Heart right ventricle (tissue), 16 donors: ENCODE measurements at places on chromosomes 5 and 9.

DNA sequence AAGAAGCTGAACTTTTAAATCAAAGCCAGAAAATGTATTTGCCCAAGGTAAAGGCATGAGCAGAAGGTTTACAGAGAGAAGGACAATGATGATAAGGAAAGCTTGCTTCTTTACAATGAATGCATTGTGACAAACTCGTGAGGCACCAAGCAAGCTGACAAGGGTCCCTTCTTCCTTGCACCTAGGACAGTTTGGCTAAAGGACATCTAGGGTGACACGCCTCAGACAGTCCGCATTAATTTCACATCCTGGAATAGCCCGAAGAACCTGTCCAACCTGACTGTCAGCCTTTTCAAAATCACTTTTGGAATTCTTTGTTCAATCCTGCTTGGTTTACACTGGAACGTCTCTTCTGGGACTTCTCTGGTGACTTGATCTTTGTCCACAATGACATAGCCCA is 146.4 kb upstream of the MAP3K1 start:
- DNase-seq, result no peak

GRCh38 chr5:146402949-146403348 is 44.2 kb upstream of the TCERG1 start:
- DNase-seq, result no peak

DNA sequence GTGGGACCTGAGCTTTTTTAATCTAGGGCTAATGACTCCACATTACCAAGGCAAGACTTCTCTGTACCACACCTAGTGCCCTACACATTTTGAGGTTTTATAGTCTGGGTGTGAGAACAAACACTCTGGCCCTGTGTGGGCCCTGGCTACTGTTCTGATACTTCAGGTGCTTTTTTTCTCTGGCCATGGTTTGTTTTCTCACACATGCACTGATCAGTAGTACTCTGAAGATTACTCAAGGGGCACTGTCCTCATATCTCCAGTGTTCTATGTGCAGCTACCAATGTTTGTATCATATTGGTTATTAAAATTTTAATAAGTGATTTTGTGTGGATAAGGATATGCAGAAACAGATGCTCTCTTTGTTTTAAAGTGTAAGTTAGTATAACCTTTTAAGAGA is 5.9 kb upstream of the C9orf40 start:
- DNase-seq, result no peak

DNA sequence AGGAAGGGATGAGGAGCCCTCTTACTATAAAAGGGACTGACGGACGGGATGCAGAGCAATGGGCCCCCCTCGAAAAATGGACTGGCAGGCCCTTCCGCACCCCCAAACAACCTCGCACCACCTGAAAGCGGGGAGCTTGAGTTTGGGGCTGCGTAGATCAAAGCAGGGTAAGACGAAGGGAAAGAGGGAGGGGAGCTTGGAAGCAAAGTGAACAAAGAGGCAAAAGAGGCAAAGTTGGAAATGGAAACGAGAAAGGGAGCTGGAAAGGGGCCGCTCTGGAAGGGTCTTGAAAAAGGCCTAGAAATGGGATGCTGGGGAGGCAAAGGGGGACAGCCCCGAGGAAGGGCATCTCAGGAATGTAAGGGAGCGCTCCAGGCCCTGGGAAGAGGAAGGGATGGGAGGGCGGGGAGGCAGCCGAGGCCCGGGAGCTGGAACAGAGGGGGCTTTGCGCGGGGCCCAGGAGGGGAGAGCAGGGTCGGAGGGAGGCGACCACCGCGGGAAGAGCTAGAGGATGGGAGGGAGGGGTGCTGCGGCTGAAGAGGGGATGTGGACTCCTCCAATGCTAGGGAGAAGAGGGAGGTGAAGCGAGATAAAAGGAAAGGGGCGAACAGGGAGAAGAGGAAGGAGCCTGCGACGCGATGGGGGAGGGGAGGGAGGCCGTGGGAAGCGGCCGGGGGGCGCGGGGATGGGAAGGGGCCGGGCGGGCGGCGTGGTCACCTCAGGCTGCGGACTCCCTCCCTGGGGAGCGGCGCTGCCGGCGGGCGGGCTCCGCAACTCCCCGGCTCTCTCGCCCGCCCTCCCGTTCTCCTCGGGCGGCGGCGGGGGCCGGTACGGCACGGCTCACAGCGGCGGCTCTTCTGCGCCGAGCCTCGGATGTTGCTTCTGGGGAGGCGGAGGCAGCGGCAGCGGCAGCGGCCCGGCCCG is 577 bp downstream of the RNF145 start:
- DNase-seq, result peak; percentile 50

DNA sequence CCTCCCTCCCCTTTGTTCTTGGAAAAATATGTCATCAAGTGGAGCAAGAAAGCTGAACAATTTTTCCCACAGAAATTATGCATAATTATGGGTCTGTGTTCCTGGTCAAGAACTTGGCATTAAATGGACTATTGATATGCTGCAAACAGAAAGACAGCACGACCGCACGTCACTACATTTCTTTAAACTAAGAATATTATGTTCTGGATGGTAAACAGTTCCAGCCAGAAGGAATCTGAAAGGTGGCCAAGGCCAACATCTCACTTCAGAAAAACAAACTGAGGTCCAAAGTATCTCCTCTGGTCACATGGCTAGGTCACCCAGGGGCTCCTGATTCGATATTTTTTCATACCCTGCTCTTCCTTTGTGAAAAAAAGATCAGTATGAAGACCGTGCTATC is 173.3 kb upstream of the GAS1 start:
- DNase-seq, result no peak

DNA sequence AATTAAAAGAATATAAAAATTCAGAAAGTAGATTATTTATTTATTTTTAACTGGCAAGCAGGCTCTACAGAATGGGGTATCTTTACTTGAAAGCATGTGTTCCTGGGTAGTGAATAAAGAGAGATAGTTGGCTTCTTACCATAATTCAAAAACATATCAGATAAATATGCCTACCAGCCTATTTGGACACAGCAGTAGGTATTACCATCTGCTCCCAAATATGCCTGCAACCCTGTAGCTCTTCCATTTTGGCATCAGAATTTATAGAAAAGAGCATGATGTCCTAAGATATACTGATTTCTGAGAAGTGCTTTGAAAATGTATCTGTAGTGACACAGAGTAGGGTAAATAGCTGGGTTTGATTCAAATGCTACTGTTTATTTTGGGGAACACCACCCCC is 1300.5 kb upstream of the DMAC1 start:
- DNase-seq, result no peak

GRCh38 chr5:77851176-77852067 is 75.3 kb upstream of the TBCA start:
- DNase-seq, result peak; percentile 14

GRCh38 chr9:133058550-133059320 is 3.0 kb upstream of the CEL start:
- no peak for DNase-seq

GRCh38 chr5:142969624-142970439 is 199.7 kb downstream of the ARHGAP26 start:
- no peak for DNase-seq

- DNase-seq, result no peak
Observed at GRCh38 chr5:6193310-6193709, 185.0 kb downstream of the MED10 start.

DNA sequence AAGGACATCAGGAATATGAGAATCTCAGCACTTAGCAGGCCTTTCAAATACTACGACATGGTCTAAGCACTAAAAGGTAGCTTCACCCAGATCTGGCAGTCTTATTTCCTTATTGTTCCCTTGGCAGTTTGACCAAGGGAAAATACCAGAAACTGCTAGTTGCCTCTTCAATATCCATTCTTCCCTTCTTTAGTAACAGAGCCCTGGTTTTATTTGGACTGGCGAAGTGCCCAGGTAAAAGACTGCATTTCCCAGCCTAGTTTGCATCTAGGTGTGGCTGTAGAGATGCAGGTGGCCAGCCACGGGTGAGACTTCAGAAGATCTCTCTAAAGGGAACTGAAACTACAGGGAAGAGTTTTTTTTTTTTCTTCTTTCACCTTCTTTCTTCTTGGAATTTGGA is 21.6 kb downstream of the DMRT2 start:
- no peak for DNase-seq

- no peak for DNase-seq
Observed at GRCh38 chr5:110264661-110265060, 461.8 kb downstream of the TMEM232 start.

GRCh38 chr5:112254303-112254702 is 164.8 kb downstream of the EPB41L4A start:
- no peak for DNase-seq

- DNase-seq, result no peak
Observed at GRCh38 chr5:71834601-71835000, 115.5 kb downstream of the CARTPT start.

- no peak for DNase-seq
Observed at GRCh38 chr5:123438244-123438643, 15.0 kb upstream of the CEP120 start.

DNA sequence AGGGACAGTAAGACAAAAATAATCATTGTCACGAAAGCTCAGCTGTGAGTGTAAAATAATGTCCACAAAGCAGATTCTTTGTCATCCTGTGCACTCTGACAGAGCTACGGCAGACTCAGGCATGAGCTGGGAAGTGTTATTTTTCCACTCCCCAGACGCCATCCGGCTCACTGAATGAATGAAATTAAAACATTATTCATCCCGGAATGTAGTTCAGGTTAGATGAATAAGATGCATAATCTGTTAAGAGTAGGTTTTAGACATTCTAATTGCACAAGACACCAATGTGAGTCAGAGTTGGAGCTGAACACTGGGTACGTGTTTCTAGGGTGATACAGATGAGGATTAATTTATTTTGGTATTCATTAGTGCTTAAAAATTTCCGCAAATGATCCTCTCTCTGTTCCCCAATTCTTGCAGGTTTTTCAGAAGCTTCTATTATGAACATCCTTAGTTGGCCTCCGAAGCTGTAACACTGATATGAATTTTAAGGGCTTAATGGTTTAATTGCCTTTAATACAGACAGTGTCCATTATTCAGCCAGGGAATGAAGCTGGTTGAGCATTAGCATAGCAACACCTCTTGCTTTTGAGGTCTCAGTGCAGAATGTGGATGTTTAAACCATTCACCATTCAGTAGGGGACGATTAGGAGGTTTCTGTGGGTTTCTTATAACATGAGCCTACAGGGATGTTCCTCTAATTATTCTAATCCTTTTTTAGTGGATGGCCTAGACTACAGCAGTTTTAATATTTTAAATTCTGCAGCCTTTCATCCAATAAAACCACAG is 65.6 kb upstream of the FRRS1L start:
- DNase-seq, result no peak

DNA sequence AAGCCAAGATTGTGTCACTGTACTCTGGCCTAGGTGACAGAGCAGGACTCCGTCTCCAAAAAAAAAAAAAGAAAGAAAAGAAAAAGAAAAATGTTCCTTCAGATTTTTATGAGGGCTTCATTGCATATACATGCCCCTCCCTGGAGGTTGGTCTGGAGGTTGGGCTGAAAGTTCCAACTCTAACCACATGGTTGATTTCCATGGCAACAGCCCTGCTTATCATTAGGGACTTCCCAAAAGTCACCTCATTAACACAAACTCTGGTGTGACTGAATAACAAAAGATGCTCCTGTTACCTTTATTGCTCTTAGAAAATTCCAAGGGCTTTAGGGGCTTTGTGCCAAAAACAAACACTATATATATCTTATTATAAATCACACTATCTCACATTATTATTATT is 113.8 kb downstream of the TMC1 start:
- DNase-seq, result no peak

DNA sequence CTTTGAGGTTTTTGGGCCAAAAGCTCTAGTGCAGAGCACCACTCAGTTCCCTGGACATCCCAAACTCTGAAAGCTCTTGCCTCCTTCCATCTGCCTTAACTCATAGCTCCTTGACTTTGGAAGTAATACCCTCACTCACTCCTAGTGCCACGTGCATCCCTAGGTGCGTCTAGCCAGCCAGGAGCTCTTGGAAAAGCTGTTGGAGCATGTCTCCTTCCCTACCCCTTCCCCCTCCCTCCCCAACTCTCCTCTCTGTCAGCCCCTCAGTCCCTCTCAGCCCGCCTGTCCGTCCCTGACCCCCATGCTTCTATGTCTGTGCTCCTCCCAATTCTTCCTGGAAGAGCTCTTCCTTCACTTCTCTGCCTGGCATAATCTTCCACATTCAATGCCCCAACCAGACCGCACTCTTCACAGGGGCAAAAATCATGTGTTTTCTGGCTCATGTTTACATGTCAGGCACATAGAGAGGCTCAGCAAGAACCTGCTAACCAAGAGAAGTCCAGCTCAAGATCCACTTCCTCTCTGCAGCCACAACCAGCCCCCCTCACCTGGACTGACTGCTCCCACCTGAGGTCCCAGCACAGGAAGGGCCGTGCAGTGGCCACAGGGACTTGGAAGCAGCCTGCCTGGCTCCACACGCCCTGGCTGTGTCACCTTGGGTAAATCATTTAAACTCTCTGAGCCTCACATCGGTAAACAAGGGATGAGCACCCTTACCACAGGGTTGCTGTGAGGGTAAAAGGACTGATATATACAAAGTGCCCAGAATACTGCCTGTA is 58.4 kb downstream of the WHRN start:
- DNase-seq, result no peak

DNA sequence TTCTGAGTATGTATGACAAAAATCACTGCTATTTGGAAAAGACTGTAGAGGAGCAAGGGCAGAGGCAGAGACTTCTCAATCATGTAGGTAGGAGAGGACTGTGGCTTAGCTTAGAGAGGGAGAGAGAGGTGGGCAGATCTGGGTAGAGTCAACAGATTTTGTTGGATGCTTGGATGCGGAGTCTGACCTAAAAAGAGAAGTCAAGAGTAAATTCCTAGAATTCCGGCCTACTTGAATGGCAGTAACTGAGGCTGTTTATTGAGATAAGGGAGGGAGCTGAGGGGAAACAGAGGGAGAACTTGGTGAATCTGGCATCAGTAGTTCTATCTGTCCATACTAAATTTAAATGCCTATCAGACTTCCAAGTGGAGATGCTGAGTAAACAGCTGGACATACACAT is 2.4 kb downstream of the TICAM2 start:
- no peak for DNase-seq

- DNase-seq, result no peak
Observed at GRCh38 chr5:56851258-56851941, 36.1 kb downstream of the MAP3K1 start.

- no peak for DNase-seq
Observed at GRCh38 chr9:114123031-114123977, 24.2 kb upstream of the KIF12 start.

GRCh38 chr5:55929020-55929799 is 65.6 kb downstream of the IL6ST start:
- no peak for DNase-seq
